Vagina (tissue), 2 donors: ENCODE measurements at places on chromosomes 4 and X.

DNA sequence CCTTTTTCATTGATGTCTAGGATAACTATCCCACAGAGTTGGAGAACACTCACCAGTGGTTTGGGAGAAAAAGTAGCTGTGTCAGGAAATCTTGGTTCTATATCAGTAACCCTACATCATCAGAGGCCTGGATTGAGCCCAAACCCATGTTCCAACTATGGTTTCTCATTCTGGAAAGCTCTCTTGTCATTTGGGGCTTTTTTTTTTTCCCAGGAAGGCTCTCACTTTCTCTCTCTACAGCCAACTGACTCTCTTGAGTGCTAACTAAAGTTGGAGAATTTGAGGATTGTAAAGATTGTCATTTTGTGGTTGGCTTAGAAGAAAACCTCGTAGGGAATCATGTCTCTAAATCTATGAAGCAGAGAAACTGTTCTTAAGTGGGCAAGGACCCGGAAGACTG lies 228.2 kb upstream of the DIPK2B start:
- no peaks in the 10 kb centered on the region for H3K27me3 ChIP-seq
- no peak overlapping the region for H3K4me3 ChIP-seq
- no peak for DNase-seq
- no peaks in the 10 kb centered on the region for H3K4me1 ChIP-seq

DNA sequence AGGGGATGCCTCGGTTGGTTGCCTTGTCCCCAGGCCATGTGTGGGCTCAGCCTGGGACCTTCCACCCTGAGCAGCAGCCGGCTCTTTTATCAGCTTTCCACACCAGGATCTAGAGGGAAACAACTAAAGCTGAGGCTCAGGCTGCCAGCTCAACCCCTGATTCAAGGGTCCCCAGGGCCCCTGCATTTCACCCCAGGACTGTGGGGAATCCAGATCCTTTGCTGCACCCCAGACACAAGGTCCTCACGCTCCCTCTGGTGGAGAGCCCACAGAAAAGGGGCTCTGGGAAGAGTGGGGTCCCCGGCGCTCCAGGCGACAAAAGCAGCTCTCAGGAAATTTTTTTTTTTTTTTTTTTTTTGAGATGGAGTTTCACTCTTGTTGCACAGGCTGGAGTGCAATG lies 64.3 kb downstream of the ZFYVE28 start:
- H3K27me3 ChIP-seq = no peaks in the 10 kb centered on the region
- no peaks in the 10 kb centered on the region for H3K36me3 ChIP-seq
- no peak overlapping the region for H3K4me3 ChIP-seq
- H3K4me1 ChIP-seq = no peaks in the 10 kb centered on the region

- H3K27ac ChIP-seq = peak overlapping the region; percentile 4
- H3K27me3 ChIP-seq = no peaks in the 10 kb centered on the region
- no peak for DNase-seq
- H3K36me3 ChIP-seq = no peaks in the 10 kb centered on the region
- no peaks in the 10 kb centered on the region for H3K4me1 ChIP-seq
These were observed 407.4 kb upstream of the AADAT start for GRCh38 chr4:170497112-170497511.

GRCh38 chr4:59054086-59054485 lies 1943.9 kb upstream of the IGFBP7 start:
- no peak for DNase-seq
- H3K27ac ChIP-seq = no peak overlapping the region
- no peaks in the 10 kb centered on the region for H3K4me1 ChIP-seq

DNA sequence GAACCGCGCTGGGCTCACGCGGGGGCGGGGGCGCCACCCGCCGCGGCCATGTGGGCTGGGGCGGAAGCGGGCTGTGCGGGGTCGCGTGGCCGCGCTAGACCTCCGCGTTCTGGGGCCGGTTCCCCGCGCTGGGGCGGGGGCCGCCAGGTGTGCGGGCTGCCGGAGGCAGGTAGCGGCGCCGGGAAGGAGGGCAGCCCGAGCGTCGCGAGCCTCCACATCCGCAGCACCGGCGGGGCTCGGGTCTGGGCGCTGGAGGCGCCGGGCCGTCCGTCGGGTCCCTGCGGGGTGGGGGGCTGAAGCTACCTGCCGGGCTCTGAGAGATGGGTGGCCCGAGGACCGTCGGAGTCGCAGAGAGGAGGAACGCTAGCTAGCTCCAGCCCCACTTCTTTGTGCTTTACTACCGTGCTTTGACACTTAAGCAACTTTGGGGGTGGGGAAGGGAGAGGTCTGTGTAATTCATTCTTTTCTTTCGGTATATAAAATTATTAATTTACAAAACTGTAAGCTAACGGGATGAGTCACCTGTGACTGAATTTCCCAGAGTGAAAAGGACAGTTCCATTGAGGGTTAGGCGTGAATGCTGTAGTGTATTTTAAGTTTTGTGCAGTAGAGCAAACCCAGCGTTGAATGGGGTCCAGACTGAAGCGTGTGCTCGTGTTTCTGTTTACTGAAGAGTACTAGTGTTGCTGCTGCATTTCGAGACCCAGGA lies 689 bp downstream of the METAP1 start:
- H3K27me3 ChIP-seq = no peaks in the 10 kb centered on the region
- H3K4me1 ChIP-seq = peaks cover 35% of the 10 kb centered on the region
- no peak for DNase-seq
- H3K36me3 ChIP-seq = no peaks in the 10 kb centered on the region

- no peak for DNase-seq
- peak overlapping the region; percentile 92 for H3K4me3 ChIP-seq
- H3K27ac ChIP-seq = peak overlapping the region; percentile 95
- no peaks in the 10 kb centered on the region for H3K36me3 ChIP-seq
- no peaks in the 10 kb centered on the region for H3K27me3 ChIP-seq
These were observed 69.2 kb downstream of the NOCT start for GRCh38 chr4:139084804-139085093.

GRCh38 chr4:183326853-183327252 lies 4.6 kb upstream of the CLDN24 start:
- no peak overlapping the region for H3K4me3 ChIP-seq
- H3K27ac ChIP-seq = no peak overlapping the region
- H3K4me1 ChIP-seq = no peaks in the 10 kb centered on the region
- DNase-seq = no peak

DNA sequence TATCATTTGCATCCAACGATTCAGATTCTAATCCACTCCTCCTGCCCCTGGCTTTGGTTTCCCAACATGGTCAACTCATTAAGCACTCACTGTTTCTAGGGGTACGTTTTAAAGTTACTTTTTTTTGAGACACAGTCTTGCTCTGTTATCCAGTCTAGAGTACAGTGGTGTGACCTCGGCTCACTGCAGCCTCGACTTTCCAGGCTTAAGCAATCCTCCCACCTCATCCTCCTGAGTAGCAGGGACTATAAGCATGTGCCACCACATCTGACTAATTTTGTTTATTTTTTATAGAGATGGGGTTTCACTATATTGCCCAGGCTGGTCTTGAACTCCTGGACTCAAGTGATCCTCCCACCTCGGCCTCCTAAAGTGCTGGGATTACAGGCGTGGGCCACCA lies 48.9 kb downstream of the TMEM156 start:
- no peak overlapping the region for H3K4me3 ChIP-seq
- H3K4me1 ChIP-seq = no peaks in the 10 kb centered on the region
- H3K36me3 ChIP-seq = no peaks in the 10 kb centered on the region
- no peak for DNase-seq
- no peaks in the 10 kb centered on the region for H3K27me3 ChIP-seq

DNA sequence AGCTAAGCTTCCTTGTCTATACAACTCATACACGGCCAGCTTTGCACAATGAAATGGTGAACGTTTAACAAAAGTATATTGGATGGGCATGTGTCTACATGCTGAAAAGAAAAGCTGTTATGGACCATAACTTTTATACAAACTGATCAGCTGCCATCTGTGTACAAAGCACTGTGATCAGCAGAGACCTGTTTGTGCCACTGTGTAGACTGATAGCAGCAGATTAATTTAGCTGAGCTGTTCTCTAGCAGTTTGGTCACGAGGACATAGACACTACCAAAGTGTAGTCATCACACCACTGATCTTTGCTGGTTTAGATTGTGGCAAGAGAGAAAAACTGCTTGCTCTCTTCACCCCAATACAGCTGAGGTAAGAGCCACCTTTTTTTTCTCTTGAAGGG lies 124.5 kb downstream of the RAPGEF2 start:
- no peaks in the 10 kb centered on the region for H3K27me3 ChIP-seq
- peak overlapping the region; percentile 22 for H3K4me3 ChIP-seq
- H3K36me3 ChIP-seq = no peaks in the 10 kb centered on the region
- peaks cover 24% of the 10 kb centered on the region for H3K4me1 ChIP-seq

DNA sequence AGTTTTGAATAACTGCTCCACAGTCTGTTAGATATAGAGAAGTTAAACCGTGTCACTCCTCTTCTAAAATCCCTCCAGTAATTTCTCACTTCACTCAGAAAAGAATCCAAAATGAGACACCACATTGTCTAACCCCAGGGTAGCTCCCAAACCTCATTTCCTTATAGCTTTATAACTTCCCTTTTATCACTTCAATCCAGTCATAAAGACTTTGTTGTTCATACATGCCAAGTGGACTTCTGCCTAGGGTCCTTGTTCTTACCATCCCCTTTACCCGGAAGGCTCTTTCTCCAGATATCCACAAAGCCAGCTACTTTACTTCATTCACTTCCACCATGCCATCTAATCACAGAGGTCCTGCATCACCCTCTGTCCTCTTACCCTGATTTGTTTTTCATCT lies 156.2 kb downstream of the GABRB1 start:
- no peaks in the 10 kb centered on the region for H3K27me3 ChIP-seq
- no peaks in the 10 kb centered on the region for H3K4me1 ChIP-seq
- H3K36me3 ChIP-seq = no peaks in the 10 kb centered on the region
- H3K27ac ChIP-seq = no peak overlapping the region

GRCh38 chr4:164081371-164081770 lies 586.9 kb downstream of the TMA16 start:
- H3K27me3 ChIP-seq = no peaks in the 10 kb centered on the region
- H3K4me1 ChIP-seq = no peaks in the 10 kb centered on the region
- DNase-seq = no peak
- no peak overlapping the region for H3K4me3 ChIP-seq
- H3K36me3 ChIP-seq = no peaks in the 10 kb centered on the region
- H3K27ac ChIP-seq = no peak overlapping the region

DNA sequence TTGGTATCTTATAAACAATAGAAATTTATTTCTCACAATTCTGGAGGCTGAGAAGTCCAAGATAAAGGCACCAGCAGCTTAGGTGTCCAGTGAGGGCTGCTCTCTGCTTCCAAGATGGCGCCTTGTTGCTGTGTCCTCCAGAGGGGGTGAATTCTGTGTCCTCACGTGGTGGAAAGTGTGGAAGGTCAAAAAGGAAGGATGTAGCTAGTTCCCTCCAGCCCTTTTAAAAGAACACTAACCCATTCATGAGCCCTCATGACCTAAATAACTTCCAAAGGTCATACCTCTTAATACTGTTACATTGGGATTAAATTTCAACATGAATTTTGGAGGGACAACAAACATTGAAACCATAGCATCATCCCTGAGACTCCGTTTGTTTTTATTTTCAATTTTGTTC lies 48.8 kb downstream of the ZNF81 start:
- no peaks in the 10 kb centered on the region for H3K36me3 ChIP-seq
- no peaks in the 10 kb centered on the region for H3K4me1 ChIP-seq
- H3K27ac ChIP-seq = no peak overlapping the region
- DNase-seq = no peak
- H3K4me3 ChIP-seq = no peak overlapping the region

GRCh38 chr4:33334416-33334815 lies 2614.2 kb downstream of the PCDH7 start:
- H3K27me3 ChIP-seq = no peaks in the 10 kb centered on the region
- H3K27ac ChIP-seq = no peak overlapping the region
- no peak overlapping the region for H3K4me3 ChIP-seq
- no peaks in the 10 kb centered on the region for H3K36me3 ChIP-seq
- no peaks in the 10 kb centered on the region for H3K4me1 ChIP-seq

DNA sequence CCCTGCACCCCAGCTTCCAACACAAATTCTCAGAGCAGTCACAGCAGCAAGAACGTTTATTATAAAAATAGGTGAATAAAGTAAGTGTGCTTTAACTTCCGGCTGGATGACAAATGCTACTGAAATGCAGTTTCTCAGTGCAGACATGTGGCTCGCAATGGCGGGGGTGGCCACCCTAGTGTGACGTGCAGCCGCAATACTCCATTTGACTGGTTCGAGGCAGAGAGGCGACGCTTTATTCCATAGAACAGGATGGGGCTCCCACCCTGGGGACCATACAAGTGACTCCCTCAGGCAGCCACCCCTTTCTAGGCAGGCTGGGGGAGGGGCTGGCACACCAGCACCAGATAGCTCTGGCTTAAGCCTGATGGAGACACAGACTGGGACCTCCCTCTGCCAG lies 14.5 kb downstream of the TNIP2 start:
- H3K36me3 ChIP-seq = no peaks in the 10 kb centered on the region
- DNase-seq = no peak
- no peaks in the 10 kb centered on the region for H3K27me3 ChIP-seq
- H3K4me1 ChIP-seq = peaks cover 9% of the 10 kb centered on the region
- H3K4me3 ChIP-seq = no peak overlapping the region

DNA sequence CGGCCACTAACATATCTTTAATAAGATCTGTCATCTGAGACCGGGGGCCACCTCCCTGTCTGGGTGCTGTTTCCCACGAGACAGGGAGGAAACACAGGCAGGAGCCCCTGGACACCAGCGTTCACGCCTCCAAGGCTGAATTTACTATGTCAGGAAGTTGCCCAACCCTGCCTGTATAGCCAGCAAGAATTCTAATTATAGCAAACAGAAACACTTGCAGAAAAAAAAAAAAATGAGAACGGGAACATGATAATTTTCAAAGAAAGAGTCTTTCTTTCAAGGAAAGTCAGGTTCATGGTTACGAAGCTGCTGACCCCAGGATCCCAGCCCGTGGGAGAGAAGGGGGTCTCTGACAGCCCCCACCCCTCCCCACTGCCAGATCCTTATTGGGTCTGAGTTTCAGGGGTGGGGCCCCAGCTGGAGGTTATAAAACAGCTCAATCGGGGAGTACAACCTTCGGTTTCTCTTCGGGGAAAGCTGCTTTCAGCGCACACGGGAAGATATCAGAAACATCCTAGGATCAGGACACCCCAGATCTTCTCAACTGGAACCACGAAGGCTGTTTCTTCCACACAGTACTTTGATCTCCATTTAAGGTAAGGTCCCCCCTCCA lies at the start of gene IL3RA:
Gene IL3RA, plus strand, starts transcription at position 455 of the 613 bp plus-strand sequence. CDS start 4,981 bp downstream, outside the sequence.
- H3K27me3 ChIP-seq = no peaks in the 10 kb centered on the region
- DNase-seq = no peak
- no peaks in the 10 kb centered on the region for H3K36me3 ChIP-seq
- no peak within 1 kb of the TSS for H3K27ac ChIP-seq

DNA sequence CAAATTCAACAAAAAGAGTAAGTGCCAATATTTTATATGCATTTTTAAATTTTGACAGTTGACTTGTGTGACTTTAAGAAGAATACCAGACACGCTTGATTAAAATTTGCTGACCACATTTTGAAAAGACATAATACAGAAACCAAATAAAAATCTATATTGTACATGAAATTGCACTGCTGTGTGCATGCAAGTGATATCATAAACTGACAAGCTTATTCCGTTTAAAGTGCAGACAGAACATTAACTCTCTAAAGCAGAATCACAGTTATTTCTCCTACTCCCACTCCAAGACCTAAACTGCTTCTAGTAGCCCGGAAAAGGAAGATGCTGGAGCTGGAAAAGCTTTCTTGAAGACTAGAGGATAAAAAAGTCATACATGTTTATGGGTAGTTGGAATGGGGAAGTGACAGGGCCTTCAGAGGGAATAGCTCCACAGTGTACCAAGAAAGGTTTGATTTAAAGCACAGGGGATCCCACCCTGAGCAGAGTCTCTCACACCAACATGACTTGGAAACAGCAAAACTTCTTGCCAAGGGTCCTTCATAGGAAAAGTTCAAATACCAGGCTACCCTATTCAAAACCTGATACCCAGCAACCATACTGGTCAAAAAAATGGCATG lies 34.1 kb upstream of the NAF1 start:
- no peaks in the 10 kb centered on the region for H3K36me3 ChIP-seq
- no peak for DNase-seq
- H3K4me3 ChIP-seq = no peak overlapping the region
- no peaks in the 10 kb centered on the region for H3K27me3 ChIP-seq
- no peak overlapping the region for H3K27ac ChIP-seq
